ENCODE measurements at places on chromosomes 2 and 18.

GRCh38 chr2:6011921-6012320, 319.7 kb downstream of the SOX11 start:
- no peak for DNase-seq

DNA sequence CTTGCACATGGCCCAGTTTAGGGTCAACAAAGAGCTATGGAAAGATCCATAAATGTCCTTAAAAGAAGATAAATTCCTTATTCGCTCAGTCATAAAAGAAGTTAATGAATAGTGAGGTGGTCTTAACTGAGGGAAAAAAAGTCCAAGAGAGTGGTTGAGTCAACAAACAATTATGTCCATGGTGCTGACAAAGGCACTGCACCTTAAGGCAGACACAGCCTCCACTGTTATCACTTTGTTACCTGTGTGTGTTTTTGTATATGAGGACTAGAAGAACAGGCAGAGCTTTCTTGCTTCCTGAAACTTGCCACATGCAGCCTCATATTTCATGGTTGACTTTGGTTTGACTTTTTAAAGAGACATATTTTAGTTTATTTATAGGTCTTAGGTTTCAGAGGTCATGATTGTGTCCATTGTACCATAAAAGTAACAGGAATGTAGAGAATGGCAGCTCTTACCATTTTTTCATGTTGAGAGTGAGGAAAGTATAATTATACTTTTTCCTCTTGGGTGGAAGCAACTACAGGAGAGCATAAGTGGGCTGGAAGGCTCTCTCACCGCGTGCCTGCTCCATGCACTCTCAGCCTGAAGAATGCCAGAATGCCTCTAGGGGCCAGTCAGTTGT, 93.6 kb downstream of the XRCC5 start:
- DNase-seq, result no peak

- DNase-seq, result no peak
Measured at GRCh38 chr2:4053769-4054493, 350.6 kb downstream of the DCDC2C start.

DNA sequence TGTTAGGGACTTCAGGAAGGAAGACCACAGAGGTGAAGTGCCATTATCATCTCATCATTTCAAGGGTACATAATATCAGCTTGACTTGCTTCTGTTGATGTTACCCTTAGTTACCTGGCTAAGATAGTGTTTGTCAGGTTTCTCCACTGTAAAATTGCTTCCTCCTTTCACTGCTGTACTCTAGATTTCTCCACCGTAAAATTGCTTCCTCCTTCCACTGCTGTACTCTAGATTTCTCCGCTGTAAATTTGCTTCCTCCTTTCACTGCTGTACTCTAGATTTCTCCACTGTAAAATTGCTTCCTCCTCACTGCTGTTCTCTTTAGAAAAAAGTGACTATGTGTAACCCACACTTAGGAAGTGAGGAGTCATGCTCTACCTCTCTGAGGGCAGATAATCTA, 1460.3 kb downstream of the SUCLG1 start:
- DNase-seq, result no peak

- DNase-seq, result no peak
Measured at GRCh38 chr2:101396316-101396717, 9.0 kb upstream of the CREG2 start.

DNA sequence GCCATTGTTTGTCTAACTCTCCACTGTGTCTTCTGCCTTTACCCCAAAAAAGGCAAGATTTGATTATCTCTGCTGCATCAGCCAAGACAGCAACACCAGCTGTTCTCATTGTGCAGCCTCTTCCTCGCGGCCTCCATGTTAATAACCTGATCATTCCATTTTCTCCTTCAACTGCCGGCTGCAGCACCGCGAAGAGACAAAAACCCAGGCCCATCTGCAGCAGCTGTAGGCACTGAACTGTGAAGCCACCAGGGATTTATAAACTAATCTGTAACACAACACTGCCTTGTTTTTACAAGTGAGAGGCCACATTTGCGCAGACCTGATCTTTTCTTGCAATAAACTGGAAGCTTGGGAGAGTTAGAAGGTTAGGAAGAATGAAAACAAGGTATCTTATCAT, 147.8 kb downstream of the SATB2 start:
- DNase-seq, result no peak

DNA sequence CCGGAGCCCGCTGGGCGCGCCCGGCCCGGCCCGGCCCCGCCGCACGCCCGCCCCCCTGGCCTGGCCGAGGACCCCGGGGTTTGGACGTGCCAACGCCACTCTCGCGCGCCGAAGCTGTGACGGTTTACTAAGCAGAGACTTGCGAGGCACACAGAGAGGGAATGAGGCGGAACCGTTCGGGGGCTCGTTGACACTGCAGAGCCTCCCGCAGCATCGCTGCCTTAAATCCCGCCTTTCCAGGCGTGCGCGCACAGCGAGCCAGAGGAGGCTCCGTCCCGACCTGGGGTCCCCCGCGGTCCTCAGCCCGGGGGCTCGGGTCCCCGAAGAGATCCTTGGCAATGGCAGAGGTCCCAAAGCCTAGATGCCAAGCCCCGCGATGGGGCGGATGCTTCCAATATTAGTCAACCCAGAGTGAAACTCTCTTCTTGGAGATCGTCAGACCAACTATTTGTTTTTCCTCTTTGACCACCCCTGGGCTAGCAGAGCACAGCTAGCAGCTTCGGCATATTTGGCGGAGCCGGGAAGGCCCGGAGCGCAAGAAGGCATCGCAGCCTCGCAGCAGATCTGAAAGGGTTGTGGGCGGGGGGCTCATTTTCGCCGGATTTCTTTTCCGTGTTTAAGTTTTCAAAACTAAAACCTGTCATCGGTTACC, at the start of gene ZNF385B:
ZNF385B (minus strand) TSS at position 197 of the 652 bp plus-strand sequence.
- DNase-seq, result no peak

DNA sequence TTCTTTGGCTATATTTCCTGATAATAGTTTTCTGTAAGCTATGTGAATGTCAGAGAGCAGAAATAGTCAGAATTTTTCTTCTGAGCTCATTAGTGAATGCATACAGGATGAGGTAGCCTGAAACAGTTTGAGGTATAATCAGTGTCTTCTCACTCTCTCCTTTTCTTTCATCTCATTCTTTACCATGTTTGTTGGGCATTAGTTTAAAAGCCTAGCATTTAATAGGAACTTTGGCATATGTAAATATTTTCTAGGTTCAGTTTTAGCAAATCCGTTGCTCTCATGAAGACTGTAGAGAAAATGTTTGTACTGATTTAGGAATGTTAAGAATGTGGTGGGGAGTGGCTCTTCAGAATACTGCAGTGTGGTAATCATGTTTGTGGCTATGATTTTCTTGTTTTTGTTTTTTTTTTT, 119.4 kb downstream of the PARD3B start:
- no peak for DNase-seq

- DNase-seq, result no peak
Measured at GRCh38 chr2:186533717-186534116, 47.7 kb downstream of the ZC3H15 start.

- no peak for DNase-seq
Measured at GRCh38 chr2:218780046-218780445, 1.9 kb upstream of the CYP27A1 start.

DNA sequence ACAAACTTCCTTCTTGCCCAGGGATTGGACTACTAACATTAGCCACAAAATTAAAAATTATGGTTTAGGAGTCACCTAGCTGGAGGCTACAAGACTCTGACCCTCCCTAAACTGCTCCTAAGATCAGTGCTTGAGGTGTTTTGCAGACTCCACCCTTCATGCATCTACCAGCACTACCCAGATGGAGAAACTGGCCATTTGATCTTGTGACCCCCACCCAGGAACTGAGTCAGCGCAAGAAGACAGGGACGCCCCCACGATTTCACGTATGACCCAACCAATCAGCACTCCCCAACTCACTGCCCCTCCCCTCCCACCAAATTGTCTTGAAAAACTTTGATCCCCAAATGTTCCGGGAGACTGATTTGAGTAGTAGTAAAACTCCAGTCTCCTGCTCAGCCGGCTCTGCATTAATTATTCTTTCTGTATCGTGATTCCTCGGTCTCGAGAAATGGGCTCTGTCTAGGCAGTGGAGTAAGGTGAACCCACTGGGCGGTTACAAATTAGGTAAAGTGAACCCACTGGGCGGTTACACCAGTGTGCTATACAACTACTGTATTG, 40.1 kb upstream of the CCDC88A start:
- DNase-seq, result no peak

GRCh38 chr2:72146347-72147302, 1.0 kb downstream of the CYP26B1 start:
- no peak for DNase-seq

GRCh38 chr2:153546358-153546757, 67.8 kb upstream of the RPRM start:
- DNase-seq, result no peak

DNA sequence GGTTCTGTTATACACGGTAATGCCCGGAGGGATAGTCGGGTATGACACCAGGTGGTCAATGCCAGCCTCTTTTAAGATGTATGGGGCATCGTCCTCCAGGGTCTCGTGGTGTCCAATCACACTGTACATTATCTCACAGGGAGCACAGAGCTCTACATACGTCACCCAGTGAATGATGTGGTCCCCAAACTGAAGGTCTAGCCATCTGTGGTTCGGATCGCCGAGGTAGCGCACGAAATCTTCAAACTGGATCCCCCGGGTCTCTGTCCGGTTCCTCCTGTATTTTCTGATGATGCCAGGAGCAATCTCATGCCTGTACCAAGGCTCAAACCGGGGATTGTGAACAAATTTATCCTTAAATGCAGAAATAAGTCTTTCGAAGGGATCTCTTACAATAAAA, 24.1 kb downstream of the CHST10 start:
- no peak for DNase-seq

GRCh38 chr2:47017541-47017940, 101.9 kb upstream of the MCFD2 start:
- no peak for DNase-seq

DNA sequence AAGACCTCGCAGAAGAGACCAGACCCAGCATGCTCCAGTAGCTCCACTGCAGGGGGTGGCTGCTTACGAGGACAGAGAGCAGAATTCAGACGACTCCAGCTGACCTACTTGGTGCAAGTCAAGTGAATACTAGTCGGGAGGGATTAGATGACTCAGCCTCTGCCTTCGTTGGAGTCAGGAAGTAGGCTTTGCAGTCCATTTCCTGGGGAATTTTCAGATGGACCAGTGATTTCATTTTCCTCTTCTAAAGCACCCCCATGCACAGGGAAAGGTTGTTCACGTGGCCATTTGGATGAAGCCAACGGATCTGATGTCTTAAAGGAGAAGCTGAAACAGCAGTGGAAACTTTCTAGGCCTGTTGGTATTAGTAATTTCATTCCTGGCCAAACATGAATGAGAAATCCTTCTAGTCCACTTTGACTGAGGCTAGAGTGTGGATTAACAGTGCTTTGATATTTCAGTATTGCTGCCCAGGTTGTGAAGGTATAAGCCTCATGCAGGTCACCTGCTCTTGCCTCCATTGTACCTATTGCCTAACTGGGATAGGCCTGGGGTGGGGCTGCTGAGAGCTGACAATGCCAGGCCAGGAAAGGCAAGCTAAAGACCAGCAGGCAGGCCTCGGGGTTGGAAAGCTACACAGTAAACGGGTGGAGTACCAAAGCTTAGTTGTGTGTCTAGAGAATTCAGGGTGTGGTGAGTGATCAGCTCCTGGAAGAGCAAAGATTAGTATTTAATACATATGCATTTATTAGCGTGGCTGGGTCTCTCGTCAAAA, 117.6 kb upstream of the FOSL2 start:
- no peak for DNase-seq

- DNase-seq, result no peak
Measured at GRCh38 chr2:168160897-168161296, 86.5 kb downstream of the STK39 start.

DNA sequence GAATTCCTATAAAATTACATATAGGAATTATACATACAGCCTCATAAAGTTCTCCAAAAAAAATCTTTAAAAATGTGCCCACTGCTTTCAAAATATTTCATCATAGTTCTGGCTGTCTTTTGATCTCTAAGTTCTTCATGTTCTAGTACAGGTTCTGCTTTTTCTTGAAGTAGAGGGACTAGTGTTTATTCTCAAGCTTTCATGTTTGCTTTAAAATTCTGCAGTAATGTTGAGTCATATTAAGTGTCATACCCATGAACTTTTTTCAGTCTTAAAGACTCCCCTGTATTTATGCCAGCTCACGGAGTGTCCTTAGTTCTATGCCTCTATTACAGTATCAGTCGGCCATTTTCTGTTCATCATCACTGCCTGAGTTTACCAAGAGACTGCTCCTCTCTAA, 54.8 kb upstream of the CCDC141 start:
- no peak for DNase-seq

Data from activated CD4-positive, alpha-beta T cell treated with anti-CD3 and anti-CD28 coated beads, Interleukin-2, amount 50 U/mL, for 24 hours (primary cell).